ENCODE measurements at places on chromosomes 1 and 21.

GRCh38 chr1:175735144-175735543, 8.3 kb downstream of the TNR start:
- DNase-seq = no peak

GRCh38 chr1:45152126-45152525, 54.3 kb downstream of the ZSWIM5 start:
- DNase-seq = no peak

- peak; percentile 34 for DNase-seq
Measured at GRCh38 chr1:44484155-44484688, 79.2 kb downstream of the RNF220 start.

DNA sequence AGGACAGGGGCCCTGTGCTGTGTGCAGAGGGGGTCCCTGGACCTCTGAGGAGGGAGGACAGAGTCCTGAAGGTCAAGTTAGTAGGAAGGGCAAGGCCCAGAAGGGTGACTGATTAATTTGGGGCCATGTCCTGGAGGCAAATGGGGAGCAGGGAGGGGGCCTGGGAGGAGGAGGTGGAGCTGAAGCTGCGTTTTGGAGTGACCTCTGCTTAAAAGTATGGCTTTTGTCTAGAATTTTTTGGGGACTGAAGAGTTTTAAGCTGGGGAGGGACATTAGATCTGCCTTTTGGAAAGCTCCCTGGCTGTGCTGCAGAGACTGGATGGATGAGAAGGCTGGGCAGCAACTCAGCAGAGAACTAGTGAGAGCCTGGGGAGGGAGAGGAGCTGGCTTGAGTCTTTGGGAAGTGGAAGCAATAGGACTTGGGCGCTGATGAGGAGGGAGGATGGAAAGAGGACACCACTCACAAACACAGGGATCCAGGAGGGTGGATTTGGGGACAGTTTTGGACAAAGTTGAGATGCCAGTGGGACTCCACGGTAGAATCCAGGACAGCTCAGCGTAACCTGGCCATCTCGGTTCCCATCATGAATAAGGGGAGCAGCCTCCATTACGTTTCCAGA, 52.9 kb downstream of the ACBD3 start:
- no peak for DNase-seq
